Epithelial cell of proximal tubule (primary cell): ENCODE measurements at places on chromosomes 11 and 22. TPM values are rescaled to one million over a fixed set of nuclear protein-coding genes. Genes with fewer than 3 reads are reported as not detected.

Gene FJX1
- total RNA-seq: 52.1 and 78.4 TPM in 2 replicates

Gene EPS8L2
- 145 and 151 TPM in 2 replicates for total RNA-seq

Gene DERL3
- 0.12 and 2.3 TPM in 2 replicates for total RNA-seq

Gene PDGFD
- 2.0 and 3.4 TPM in 2 replicates for total RNA-seq

Gene DDT
- 138 and 163 TPM in 2 replicates for total RNA-seq

Gene APOC3
- total RNA-seq: not detected in 2 replicates

Gene CEP126
- total RNA-seq: 0.72 and 0.92 TPM in 2 replicates

Gene SGSM1
- total RNA-seq: under 0.01 TPM in 1 of 2 replicates, not detected in the other
